Activated naive CD4-positive, alpha-beta T cell treated with Interleukin-2 at 50 U/mL for 16 hours (primary cell): ENCODE measurements at places on chromosomes 7 and 10.

DNA sequence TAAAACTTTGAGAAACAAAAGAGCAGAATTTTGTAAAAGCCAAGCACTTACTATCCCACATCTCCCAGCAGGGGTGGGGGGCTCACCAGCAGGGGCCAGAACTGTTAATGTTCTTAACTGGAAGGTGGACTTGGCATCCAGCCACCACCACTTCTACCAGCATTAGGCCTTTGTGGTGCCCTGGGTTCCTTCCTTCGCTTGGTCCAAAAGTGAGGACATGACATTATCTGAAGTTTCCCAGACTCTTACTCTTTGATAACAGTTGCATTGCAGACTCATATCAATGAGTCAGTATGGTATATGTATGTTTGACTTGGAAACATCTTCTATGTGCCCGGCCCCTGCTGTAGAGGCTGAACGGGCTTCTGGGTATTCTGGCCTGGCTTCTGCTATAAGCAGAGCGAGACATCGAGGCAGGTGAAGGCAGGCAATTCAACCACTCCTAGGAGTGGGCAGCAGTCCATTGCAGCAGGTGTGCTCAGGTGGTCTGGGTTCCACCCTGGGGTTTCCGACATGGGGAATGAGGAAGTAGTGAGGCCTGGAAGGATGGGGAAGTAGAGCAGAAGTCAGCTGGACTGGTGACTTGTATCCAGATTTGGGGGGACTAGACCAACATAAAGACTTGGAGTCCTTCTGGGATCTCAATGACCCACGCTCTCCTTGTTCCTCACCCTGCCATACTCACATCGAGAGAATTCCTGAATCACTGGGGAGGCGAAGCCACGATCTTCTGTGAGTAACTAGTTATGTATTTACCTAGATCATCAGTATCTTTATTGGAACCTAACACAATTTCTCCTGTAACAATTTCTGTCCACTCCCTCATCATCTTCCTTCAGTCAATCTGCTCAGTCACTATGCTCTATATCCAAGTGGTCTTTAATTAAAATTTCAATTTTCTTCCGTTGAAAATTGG is 4.1 kb downstream of the ZNF777 start:
- DNase-seq, result no peak

DNA sequence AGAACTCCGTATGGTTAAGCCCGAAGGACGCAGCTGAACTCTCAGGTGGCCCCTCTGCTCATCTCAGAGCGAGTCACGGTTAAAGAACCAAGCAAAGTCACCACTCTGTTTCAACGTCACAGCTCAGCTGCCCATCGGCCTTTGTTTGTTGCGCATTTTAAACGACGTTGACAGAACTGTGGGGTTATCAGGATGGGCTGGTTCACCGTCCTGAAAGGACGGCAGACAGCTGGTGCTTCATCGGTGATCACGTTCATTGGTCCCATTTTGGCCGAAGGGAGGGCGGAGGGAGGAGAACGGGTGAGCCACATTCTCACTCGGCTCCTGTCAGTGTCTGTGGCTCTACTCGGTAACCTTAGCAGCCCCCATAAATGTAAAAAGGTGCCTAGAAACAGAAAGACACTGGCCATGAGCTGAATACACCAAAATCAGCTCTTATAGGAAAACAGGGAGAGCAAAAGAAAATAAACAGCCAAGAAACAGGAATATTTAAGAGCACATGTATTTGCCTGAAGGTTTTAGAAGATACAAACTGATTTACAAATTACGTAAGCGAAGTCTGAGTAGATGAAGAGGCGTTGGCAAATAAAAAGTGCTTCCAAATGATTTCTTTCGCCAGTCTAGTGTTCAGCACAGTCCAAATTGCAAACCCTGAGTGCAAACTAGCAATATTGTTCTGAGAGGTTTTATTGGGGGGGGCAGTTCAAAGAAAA is 8.4 kb downstream of the PRKAG2 start:
- DNase-seq, result no peak

DNA sequence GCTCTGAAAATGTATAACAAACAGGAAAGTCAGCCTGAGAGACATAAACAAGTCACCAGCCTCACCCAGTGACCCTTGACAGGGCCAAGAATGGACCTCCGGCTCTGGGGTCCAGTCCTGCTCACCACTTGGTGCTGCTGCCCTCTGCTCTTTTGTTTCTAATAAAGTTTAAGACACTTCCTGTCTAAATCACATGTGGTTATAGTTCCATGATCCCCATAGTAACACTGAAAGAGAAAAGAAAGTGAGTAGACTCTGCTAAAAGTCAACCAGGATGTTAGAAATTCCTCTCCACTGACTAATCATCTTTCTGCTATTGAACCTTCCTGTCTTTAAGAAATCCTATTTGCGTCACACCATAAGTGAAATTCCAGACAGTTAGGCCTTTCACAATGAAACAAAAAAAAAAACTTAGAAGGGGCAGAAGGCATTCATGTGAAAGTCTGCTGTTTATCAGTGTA is 179.2 kb upstream of the BET1 start:
- DNase-seq, result no peak

DNA sequence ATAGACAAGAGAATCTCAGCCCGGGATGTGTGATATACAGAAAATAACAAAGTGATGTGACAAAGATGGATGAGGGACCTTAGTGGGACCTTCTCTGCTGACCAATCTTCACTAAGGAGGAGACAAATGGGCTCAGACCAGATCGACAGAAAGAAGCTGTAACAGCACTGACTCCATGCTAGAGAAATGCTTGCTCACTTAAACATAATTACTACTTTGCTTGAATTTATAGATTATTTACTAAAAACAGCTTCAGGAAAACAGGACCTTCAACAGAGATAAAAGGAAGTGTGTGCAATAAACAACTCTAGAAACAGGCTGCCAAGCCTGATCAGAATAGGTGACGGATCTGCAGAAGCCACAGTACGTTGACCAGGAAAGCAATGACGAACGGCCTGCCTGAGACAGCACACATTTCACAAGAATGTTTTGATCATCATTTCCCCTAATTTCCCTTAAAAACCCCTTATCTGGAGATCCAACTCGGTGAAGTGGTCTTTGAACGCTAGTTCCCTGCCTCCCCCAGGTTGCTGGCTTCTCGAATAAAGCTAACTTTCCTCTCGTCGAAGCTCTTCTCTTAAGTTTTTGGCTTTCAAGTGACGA is 98.4 kb upstream of the STEAP1B start:
- DNase-seq, result no peak

DNA sequence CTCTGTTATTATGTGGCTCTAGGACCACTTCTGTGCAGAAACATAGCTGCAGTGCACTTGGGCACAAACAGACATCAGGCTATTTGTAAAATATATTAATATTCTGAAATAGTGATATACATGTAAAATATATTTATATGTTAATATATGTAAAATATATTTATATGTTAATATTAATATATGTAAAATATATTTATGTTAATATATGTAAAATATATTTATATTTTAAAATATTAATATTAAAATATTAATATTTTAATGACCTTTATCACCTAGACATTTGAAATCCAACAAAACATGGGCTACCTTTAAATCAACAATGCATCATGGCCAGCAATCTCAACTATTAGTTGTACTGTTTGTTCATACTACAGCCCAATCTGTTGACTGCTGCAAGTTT is 347.2 kb downstream of the CALN1 start:
- DNase-seq, result no peak

DNA sequence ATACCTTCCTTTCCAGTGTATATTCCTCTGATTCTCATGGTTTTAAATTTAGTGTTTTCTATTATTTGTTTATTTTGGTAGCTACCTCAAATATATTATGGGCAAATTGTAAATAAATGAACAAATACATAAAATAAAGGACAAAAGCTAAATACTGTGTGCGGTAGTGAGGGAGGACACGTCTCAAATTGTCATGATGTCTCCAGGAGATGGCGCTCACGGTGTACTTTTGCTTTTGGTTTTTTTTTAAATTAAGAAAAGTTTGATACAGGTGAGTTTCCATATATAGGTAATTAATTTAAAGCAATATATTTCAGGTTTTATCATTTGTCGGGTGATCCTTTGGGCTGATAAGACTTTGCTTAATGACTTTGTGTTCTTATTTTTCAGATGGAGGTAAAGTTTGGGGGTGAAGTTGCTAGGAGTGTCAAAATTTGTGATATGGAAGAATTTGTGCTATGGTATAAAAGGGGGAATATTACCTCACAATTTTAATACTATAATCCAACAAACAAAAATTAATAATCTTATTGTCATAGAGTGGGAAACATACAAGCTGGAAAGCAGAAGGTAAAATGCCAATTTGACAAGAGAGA is 68.4 kb upstream of the TMEM229A start:
- no peak for DNase-seq

DNA sequence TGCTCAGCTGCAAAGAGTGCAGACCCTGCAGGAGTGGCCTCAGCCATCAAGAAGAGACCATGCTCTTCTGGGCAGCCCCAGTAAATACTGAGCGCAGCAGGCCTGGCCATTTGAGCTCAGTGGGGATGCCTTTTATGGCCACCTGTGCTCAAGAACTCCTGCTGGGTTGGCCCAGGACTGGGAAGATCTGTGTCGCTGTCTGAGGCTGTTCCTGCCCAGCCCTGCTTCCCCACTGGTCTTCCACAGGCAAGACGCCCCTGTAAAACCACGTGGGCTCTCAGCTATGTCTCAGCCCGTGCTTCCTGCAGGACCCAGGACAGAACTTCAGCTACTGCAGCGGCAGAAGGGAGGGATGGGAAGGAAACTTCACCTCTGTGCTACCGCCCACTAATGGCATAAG is 10.5 kb upstream of the PPIF start:
- DNase-seq, result no peak

- DNase-seq, result no peak
Observed at GRCh38 chr7:96397936-96398598, 76.2 kb upstream of the SLC25A13 start.

- no peak for DNase-seq
Observed at GRCh38 chr7:134690614-134691504, 44.2 kb downstream of the BPGM start.

GRCh38 chr7:74183142-74183541 is 9.0 kb downstream of the EIF4H start:
- no peak for DNase-seq

DNA sequence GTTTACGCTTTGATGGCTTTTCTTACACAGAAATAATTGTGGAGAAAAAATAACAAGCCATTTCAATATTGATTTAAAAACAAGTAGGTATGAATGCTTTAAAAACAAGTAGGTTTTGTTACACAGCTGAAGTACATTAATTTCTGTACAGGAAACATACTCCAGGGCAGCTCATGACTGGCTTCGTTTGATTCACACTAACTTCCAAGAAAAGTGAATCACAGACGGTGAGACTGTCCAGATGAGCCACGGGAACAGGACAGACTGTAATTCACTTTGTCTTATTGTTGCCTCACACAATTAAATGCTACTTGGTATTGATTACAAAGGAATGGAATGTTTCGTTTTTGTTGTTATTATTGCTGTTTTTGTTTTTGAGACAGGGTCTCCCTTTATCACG is 26.6 kb upstream of the SNX10 start:
- no peak for DNase-seq

DNA sequence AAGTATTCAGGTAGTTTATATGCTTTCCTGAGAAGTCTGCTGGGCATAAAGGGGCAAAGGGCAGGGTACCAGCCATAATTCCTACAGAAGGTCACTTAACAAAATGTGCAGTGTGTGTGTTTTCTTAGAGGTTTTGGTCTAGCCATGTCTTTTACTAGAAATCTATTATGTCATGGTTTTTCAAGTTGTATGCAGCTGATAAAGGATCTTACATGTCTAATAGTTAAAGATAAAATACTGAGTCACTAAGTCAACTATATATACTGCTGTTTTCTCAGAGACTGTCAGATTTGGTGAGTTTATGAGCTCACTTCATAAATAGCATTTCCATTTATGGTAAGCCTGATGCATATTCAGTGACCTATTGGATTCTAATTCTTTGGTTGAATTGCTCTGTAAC is 7.7 kb downstream of the CASP2 start:
- DNase-seq, result no peak

- no peak for DNase-seq
Observed at GRCh38 chr10:91156196-91156595, 64.3 kb upstream of the PCGF5 start.

DNA sequence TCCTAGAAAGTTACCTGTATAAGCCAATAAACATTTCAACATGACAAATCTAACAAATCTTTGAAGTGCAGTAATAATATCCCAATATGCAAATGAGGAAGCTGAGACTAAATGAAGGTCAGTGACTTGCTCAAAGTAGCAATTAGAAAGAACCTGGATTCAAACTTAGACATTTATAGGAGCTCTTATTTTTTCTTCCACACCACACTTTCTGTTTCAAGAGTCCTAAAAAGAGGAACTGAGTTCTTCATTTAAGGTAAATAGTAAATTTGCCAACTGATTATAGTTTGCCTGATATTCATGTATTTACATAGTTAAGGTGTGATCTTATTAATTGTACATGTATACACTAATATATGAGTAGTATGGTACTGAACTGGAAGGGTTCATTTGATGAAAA is 44.0 kb downstream of the KLHDC10 start:
- no peak for DNase-seq

- DNase-seq, result no peak
Observed at GRCh38 chr10:110918643-110919348, at the start of gene BBIP1. Gene BBIP1, minus strand, starts transcription at chr10:110919180. Its CDS starts 1,023 bp downstream, at chr10:110918157.

GRCh38 chr10:52752261-52752660 is 20.3 kb downstream of the MBL2 start:
- no peak for DNase-seq

- DNase-seq, result no peak
Observed at GRCh38 chr7:5397736-5398135, 25.9 kb downstream of the TNRC18 start.

DNA sequence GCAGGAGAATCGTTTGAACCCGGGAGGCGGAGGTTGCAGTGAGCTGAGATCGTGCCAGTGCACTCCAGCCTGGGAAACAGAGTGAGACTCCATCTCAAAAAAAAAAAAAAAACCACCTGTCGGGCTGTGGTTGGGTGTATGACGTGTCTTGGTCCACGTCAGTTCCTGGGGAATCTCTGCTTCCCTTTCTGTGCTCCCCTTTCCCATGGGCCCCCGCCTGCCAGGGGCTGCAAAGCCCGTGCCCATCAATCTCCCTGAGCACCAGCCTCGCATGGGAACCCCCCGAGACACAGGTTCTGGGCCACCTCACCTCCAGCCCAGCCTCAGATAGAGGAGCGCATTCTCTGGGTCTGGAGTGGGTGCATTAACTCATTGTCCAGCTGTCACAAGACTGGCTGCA is 2.3 kb upstream of the SH2B2 start:
- peak; percentile 25 for DNase-seq

- DNase-seq, result no peak
Observed at GRCh38 chr10:79266543-79267312, 80.5 kb upstream of the PPIF start.

GRCh38 chr10:114708717-114709335 is 50.8 kb upstream of the ABLIM1 start:
- no peak for DNase-seq

GRCh38 chr7:25408876-25409275 is 180.6 kb upstream of the NPVF start:
- DNase-seq, result no peak
